ENCODE measurements at places on chromosomes 12 and 14. TPM values are rescaled to one million over a fixed set of nuclear protein-coding genes. Genes with fewer than 3 reads are reported as not detected.

HSPA2 gene
- total RNA-seq: 4.2 TPM

- DNase-seq: peak; percentile 77
These were observed 49.8 kb downstream of the B4GALNT3 start for GRCh38 chr12:509500-509899.

KRT75 gene
- 7.3 TPM for total RNA-seq

SERPINA9 gene
- not detected for total RNA-seq

NDUFB1 gene
- 151 TPM for total RNA-seq

- DNase-seq: peak; percentile 100
These were observed 31.2 kb downstream of the TMCC3 start for GRCh38 chr12:94618995-94619695.

DNA sequence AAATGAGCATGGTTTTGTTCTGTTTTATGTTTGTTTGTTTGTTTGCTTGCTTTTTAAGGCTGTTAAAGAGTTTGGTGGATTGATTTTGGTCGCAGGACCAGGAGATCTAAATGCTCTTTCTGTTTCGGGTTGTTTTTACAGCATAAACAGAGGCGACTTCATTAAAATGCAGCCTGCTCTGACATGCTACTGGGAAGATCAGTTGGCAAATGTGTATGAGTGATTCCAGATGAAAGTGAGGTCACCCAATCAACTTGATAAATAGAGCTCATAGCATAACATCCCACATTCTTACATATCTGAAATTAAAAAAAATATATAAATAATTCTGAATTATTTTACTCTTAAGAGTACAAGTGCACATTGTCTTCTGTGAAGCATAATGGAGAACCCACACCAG, 947.7 kb downstream of the GALC start:
- no peak for DNase-seq

DNA sequence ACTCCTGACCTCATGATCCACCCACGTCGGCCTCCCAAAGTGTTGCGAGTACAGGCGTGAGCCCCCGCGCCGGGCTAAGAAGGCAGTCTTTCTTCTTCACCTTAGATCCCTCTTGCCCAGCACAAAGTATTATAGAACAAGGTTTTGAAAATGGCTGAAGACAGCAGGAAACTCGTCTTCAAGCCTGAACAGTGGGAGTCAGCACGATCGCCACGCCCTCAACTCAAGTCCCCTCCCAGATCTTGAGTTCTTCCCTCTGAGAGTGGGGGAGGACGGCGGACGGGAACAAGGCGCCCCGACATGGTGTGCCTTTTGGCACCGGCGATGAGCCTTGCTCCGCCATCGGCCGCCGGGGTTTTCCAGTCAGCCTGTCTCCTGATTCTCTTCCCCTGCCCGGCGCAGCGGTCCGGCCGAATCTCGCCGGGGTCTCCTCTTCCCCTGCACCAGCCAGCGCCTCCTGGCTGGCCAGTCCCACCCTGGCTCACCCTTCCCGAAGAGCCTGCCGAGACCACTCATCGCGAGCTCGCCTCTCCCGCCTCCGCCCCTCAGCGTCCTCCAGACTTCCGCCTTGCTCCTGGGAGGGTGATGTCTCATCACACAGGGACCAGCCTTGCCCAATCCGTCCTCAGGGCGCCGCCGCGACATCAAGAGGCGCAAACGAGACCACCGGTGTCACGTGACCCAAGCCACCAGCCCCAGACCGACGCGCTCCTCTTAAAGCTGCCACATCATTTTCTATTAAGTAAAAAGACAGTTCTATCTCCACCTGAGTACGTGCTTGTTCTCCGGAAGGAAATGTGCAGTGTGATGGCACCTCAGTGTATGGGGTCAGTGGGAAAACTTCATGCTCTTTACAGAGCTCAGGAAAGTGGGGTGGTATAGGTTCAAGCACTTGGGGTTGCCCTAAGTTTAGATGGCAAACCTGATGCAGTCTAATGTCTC, at the start of gene CHMP4A:
Gene CHMP4A, minus strand, starts transcription at position 565 of the 942 bp plus-strand sequence. Its CDS starts 49 bp downstream, at position 516.
- peak; percentile 93 for DNase-seq

DNA sequence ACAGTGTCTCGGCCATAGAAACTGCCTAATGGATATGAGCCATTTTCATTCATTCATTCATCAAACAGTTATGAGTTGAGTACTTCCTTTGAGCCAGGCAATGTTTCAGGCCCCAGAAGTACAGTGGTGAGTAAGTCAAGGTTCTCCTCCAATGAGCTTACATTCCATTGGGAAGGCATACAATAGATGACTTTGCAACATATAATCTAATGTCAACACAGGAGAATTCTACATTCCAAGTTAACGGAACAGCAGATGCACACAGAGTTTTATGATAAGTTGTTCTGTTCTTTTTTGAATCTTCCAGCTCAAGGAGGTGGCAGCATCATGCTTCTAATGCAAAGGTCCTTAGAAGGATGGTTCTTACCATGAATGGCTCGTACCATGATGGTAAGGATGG, 3.2 kb upstream of the RFC5 start:
- DNase-seq: peak; percentile 26

DNA sequence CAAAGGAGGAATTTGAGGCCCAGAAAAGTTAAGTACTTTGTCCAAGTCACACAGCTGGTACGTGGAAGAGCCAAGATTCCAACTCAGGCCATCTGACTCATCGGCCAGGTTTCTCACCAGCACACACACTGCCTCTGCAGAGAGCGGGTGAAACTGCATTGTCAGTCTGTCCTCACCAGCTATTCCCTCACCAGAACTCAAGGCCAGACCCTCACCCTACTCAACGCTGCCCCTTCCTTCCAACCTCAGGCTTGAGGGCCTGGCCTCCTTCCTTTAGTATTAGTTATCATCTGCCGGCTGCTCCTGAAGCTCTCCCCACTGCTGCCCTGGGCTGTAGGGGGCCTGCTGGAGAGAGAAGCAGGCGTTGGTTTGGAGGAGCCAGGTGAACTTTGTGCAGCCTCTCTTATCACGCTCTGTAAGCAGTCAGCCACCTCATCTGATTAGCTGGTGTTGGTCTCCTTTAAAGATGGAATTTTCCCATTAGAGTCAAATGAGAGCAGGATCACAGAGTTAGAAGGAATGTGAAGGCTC, 16.6 kb upstream of the PLEK2 start:
- peak; percentile 66 for DNase-seq
